ENCODE measurements at places on chromosomes 5 and 9.
A peak's percentile ranks its signal among the peaks of the same experiment; 100 is the strongest.

- H3K4me1 ChIP-seq: no peaks in the 10 kb centered on the region
- H3K36me3 ChIP-seq: no peaks in the 10 kb centered on the region
- DNase-seq: no peak
- H3K27me3 ChIP-seq: no peaks in the 10 kb centered on the region
- no peak overlapping the region for H3K27ac ChIP-seq
- H3K4me3 ChIP-seq: no peak overlapping the region
These were observed 216.2 kb downstream of the PTPRD start for GRCh38 chr9:10396615-10397014.

GRCh38 chr5:165135565-165135964, 1630.1 kb downstream of the MAT2B start:
- H3K27me3 ChIP-seq: no peaks in the 10 kb centered on the region
- no peaks in the 10 kb centered on the region for H3K36me3 ChIP-seq
- H3K4me1 ChIP-seq: no peaks in the 10 kb centered on the region
- DNase-seq: no peak
- H3K4me3 ChIP-seq: no peak overlapping the region

- peaks cover 14% of the 10 kb centered on the region for H3K4me1 ChIP-seq
- peak overlapping the region; percentile 26 for H3K27ac ChIP-seq
- H3K36me3 ChIP-seq: no peaks in the 10 kb centered on the region
These were observed 151.5 kb downstream of the NR3C1 start for GRCh38 chr5:143251946-143252345.

GRCh38 chr5:131854134-131854533, 57.3 kb upstream of the FNIP1 start:
- no peak overlapping the region for H3K4me3 ChIP-seq
- peaks cover 3% of the 10 kb centered on the region for H3K27me3 ChIP-seq
- no peaks in the 10 kb centered on the region for H3K4me1 ChIP-seq
- DNase-seq: no peak

- no peak overlapping the region for H3K4me3 ChIP-seq
- H3K27ac ChIP-seq: no peak overlapping the region
- DNase-seq: no peak
- no peaks in the 10 kb centered on the region for H3K36me3 ChIP-seq
- no peaks in the 10 kb centered on the region for H3K27me3 ChIP-seq
These were observed 107.6 kb upstream of the SPRY4 start for GRCh38 chr5:142432369-142432863.

DNA sequence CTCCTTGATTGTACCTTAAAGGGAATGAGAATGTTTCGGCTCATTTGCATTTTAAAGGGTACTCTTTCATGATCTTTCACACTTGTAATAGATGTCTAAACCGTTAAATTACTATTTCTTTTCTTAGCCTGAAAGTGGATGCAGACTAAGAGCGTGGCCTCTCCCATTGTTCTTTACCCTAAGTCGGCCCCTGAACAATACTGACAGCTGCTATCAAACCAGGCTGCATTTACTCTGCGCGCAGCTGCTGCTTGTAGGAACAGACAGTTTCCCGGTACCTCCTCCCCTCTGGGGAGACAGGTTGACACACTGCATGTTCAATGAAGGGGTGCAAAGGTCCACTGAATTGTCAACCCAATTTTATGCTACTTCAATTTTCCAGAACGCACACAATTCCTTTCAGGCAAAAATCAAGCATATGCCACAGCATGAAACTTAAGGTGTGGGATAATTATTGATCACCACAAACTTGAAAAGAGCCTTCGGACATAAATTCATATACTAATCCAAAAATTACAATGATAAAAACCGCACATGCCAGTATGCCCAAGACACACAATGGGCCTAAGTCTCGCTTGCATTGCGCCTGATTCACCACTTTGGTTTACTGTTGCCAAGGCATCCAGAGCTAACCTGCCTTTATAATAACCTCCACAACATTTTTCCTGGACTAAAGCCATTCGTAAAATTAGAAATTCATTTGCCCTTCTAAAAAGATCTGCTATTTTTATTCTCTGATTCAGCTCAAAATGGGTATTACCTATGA, 39.7 kb downstream of the TLE1 start:
- no peak for DNase-seq
- no peaks in the 10 kb centered on the region for H3K4me1 ChIP-seq
- no peak overlapping the region for H3K4me3 ChIP-seq
- no peaks in the 10 kb centered on the region for H3K27me3 ChIP-seq
- H3K27ac ChIP-seq: no peak overlapping the region

- peak overlapping the region; percentile 31 for H3K27ac ChIP-seq
- DNase-seq: no peak
- no peaks in the 10 kb centered on the region for H3K27me3 ChIP-seq
- H3K36me3 ChIP-seq: no peaks in the 10 kb centered on the region
- H3K4me3 ChIP-seq: no peak overlapping the region
These were observed 444.7 kb downstream of the PLK2 start for GRCh38 chr5:58015175-58015574.

GRCh38 chr5:79590396-79590999, 21.7 kb upstream of the TENT2 start:
- DNase-seq: no peak
- H3K27me3 ChIP-seq: no peaks in the 10 kb centered on the region
- no peak overlapping the region for H3K27ac ChIP-seq
- H3K4me1 ChIP-seq: no peaks in the 10 kb centered on the region
- no peak overlapping the region for H3K4me3 ChIP-seq

DNA sequence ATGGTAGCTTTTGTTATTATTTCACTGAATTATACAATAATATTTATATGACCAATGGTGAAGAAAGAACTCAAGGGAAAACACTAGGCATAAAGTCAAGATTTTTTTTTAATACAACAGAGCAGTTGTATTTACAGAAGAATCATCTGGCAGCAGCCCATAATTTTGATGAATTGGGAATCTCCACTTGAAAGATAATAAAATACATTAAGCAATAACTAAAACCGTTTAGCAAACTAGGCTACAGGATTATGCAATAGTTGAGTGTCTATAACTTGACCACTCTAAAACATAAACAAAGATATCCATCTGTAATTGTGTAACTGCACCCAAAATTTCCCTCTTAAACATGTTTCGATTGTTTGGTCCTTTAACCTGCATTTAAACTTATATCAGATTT, 80.8 kb downstream of the SNCAIP start:
- H3K4me1 ChIP-seq: no peaks in the 10 kb centered on the region
- H3K27ac ChIP-seq: no peak overlapping the region
- H3K27me3 ChIP-seq: no peaks in the 10 kb centered on the region
- DNase-seq: no peak

DNA sequence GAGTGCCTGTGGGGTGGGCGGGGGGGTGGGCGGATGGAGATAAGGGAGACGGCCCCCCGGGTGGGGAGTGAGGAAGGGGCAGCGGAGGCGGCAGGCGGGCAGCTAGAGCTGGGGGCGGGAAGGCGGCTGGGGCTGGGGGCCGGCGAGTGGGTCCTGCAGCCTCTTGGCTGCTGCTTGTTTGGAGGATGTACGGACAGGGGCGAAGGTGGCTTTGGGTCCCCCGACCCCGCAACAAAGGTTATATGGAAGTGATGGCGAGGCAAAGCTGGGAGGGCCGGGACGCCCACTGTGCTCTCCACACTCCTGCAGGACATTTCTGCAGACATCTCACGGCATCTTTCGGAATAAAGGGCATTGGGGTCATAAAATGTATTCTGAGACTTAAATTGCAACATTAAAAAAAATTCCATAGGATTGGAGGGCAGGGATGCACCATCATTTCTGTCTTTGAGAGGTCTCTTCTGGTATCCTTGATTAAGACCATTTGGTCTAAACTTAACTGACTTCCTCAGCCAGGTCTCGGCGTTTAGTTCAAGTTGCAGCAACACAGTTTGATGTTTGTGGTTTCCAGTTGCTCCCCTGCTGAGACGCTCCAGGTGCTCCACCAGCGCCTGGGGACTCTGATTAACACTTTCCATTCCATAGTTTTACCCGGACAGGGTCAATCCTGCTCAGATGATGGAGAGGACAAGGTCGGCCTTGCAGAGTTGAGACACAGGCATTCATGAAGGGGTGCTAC, 101.6 kb upstream of the SSBP2 start:
- H3K27me3 ChIP-seq: no peaks in the 10 kb centered on the region
- peaks cover 28% of the 10 kb centered on the region for H3K4me1 ChIP-seq
- DNase-seq: no peak
- H3K36me3 ChIP-seq: no peaks in the 10 kb centered on the region
- H3K4me3 ChIP-seq: peak overlapping the region; percentile 34

DNA sequence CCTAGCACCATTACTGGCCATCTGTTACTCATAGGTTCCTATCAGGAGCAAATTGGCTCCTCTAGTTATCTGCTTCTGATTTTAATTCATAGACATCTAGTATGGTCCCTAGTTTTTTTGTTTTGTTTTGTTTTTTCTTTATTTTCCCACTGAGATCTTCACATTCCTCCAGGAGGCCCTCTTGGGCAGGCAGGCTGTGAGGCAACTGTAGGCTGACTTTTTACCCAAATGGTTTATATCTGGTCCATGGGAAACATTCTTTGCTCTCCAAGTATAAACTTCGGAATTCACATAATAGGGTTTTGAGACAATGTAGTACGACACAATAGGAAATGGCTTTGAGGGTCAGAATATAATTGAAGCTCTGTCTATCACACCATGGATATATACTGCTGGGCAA, 250.9 kb upstream of the DAB2 start:
- H3K27me3 ChIP-seq: no peaks in the 10 kb centered on the region
- no peaks in the 10 kb centered on the region for H3K4me1 ChIP-seq
- H3K27ac ChIP-seq: no peak overlapping the region
- no peaks in the 10 kb centered on the region for H3K36me3 ChIP-seq

DNA sequence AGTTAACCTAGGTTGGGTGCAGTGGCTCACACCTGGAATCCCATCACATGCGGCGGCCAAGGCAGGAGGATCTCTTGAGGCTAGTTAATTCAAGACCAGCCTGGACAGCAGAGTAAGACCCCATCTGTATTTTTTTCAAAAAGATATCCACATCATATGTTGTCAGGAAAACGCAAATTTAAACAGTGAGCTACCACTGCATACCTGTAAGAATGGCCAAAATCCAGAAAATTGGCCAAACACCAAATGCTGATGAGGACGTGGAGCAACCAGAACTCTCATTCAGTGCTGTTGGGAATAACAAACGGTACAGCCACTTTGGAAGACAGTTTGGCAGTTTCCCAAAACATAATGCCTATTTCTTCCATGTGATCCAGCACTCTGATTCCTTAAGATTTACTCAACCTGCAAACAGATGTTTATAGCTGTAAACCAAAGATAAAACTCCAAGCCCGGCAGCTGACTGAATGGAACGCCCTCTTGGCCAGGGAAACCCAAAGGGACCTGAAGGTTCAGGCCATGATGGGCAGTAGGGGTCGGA, 12.4 kb downstream of the CEL start:
- H3K36me3 ChIP-seq: no peaks in the 10 kb centered on the region
- no peaks in the 10 kb centered on the region for H3K4me1 ChIP-seq
- H3K4me3 ChIP-seq: no peak overlapping the region
- H3K27ac ChIP-seq: no peak overlapping the region
- 0 out of 2 replicates have a peak, but pooled peaks cover 2% of the 10 kb centered on the region for H3K27me3 ChIP-seq
- peak; percentile 30 for DNase-seq

GRCh38 chr5:31116466-31117031, 76.9 kb upstream of the CDH6 start:
- H3K4me1 ChIP-seq: no peaks in the 10 kb centered on the region
- no peak overlapping the region for H3K27ac ChIP-seq
- no peak overlapping the region for H3K4me3 ChIP-seq
- no peak for DNase-seq

- no peak for DNase-seq
- no peak overlapping the region for H3K4me3 ChIP-seq
- H3K27ac ChIP-seq: no peak overlapping the region
- no peaks in the 10 kb centered on the region for H3K27me3 ChIP-seq
- no peaks in the 10 kb centered on the region for H3K36me3 ChIP-seq
These were observed 115.1 kb downstream of the PALM2AKAP2 start for GRCh38 chr9:109894921-109895758.

GRCh38 chr5:58542709-58543108, 40.2 kb upstream of the RAB3C start:
- H3K4me3 ChIP-seq: no peak overlapping the region
- no peaks in the 10 kb centered on the region for H3K4me1 ChIP-seq
- DNase-seq: no peak
- H3K36me3 ChIP-seq: no peaks in the 10 kb centered on the region
- H3K27me3 ChIP-seq: no peaks in the 10 kb centered on the region
- H3K27ac ChIP-seq: no peak overlapping the region

DNA sequence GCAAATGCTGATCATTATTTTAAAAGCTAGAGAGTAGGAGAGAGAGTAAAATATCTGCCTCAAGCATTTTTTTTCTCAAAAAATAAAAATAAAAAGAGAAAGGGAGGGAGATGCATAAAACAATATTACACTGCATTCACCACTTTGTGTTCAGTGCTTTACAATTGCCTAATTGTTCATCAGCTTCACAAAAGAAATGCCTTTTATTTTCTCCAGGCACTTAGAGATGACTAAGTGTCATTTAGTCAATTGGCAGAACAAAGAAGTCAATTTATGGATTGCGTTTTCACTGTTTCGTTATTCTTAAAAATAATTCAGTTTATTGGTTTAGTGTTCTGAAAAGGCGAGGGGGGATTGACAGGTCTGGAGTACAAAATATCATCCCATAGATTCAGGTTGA, 232.5 kb upstream of the CCNH start:
- H3K27me3 ChIP-seq: no peaks in the 10 kb centered on the region
- DNase-seq: no peak
- H3K4me3 ChIP-seq: no peak overlapping the region
- no peaks in the 10 kb centered on the region for H3K36me3 ChIP-seq
- no peaks in the 10 kb centered on the region for H3K4me1 ChIP-seq

DNA sequence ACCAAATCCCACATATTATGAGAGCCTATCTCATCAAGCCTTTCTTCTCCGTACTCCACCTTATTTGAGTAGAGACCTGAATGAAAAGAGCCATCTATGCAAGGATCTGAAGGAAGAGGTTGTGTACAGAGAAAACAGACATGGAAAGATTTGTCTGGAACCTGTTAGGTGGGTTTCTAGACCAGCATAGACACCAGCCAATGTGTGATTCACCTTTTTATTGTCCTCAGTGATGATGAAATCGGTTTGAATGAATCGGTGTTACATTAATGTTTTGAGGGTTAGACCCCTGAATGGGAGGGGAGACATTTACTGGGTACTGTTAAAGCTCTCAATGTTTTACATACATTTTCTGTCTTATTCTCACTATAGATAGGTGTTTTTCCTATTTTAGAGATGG, 223.6 kb downstream of the NMUR2 start:
- H3K4me3 ChIP-seq: no peak overlapping the region
- no peak for DNase-seq
- no peaks in the 10 kb centered on the region for H3K4me1 ChIP-seq
- H3K36me3 ChIP-seq: no peaks in the 10 kb centered on the region
- no peak overlapping the region for H3K27ac ChIP-seq
- no peaks in the 10 kb centered on the region for H3K27me3 ChIP-seq

GRCh38 chr9:88197781-88198340, 59.6 kb upstream of the SPATA31C2 start:
- DNase-seq: peak; percentile 51
- 0 out of 2 replicates have a peak overlapping the region, but pooled peaks have one; percentile 7 for H3K4me3 ChIP-seq
- peaks cover 21% of the 10 kb centered on the region for H3K4me1 ChIP-seq
- H3K27ac ChIP-seq: peak overlapping the region; percentile 97
